Mammary epithelial cell (primary cell): ENCODE measurements at places on chromosomes 13 and 19.

- no peak for DNase-seq
Observed at GRCh38 chr13:72317346-72318109, 409.9 kb downstream of the MZT1 start.

GRCh38 chr19:33462112-33462791 is 59.3 kb downstream of the PEPD start:
- no peak for DNase-seq

DNA sequence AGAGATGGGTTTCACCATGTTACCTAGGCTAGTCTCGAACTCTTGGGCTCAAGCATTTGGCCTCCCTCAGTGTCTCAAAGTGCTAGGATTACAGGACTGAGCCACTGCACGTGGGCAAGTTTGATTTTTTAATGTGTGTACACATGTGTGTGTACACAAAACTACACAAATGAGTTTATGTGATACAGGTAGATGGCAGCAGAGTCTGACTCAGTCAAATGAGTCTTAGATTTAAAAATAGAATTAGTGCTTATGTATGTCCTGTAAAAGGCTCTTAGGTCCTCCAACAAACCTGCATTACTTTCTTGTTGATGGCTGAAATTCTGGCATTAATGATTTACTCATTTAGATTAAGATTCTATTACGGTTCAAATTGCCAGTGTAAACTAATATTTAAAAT is 293.7 kb downstream of the PCDH17 start:
- no peak for DNase-seq

DNA sequence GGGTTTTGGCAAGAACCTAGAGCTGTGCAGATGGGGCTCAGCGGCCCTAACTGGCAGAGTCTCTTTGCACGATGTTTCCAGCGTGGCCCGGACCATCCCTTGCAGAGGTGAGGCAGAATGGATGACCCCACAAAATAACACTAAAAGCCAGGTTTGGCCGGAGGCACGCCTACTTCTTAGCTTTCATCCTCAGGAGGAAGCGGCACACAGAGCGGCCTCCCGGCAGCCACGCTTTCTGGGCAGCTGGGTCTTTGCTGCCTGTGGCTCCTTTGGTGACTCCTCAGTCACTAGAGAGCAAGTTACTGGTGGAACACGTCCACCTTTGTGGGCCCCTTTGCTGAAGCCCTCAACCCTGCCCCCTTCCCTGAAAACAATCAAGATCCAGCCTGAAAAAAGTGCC is 25.2 kb downstream of the TEX29 start:
- no peak for DNase-seq

GRCh38 chr19:5038631-5039271 is 69.8 kb downstream of the KDM4B start:
- DNase-seq, result no peak
